Femur (tissue), 1 donor: ENCODE measurements at places on chromosomes 1 and 21.

DNA sequence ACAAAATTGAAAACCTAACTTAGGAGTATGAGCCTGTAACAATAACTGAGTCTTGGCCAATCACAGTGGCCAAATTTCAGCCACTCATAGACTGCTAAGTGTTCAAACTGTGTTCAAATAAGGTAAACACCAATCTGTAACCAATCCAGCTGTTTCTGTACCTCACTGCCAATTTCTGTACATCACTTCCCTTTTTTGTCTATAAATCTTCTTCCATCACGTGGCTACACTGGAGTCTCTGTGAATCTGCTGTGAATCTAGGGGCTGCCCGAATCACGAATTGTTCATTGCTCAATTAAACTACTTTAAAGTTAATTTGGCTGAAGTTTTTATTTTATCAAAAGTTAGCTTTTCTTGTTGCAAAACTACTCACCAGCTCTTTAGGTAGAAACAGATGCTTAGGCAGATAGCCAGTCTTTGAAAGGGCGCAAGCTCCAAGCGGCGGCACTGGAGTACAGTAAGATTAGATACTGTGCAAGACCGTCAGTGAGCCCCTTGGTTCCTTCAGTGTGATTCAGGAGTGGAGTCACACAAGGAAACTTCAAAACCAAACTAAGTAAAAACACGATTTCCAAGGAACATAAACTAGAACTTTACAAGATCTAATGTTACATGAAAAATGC is 43.2 kb upstream of the ADGRL2 start:
- DNase-seq = no peak

DNA sequence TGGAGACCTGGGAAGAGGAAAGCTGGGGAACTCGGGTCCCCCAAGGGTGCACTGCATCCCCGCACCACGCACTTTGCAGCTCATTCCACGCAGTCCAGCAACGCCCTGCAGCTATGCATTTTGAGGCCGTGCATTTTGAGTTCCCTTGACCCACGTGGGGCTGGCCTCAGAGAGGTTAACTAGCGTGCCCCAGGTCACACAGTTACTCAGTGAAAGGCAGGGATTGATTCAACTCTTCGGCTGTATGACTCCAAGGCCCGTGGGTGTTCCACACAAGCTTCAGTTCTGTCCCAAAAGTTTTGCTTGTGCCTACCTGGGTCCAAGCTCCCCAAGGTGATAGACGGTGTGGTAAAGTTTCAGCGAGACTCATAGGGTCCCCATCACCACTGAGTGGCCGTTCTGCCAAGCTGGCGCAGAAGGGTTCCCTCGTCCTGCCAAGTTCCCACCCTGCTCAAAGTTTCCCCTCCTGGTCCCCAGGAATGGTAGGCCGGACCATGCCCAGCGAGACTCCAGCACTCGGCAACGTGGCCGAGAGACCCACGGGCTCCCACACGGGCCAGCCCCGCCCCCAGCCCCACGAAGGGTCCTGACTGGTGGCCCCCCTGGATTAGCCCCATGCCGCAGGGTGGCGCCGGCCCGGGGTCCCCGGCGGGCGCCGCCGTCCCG is 611 bp downstream of the HSPG2 start:
- DNase-seq = peak; percentile 60

GRCh38 chr1:12052008-12052573 is 11.0 kb upstream of the TNFRSF8 start:
- peak; percentile 70 for DNase-seq

GRCh38 chr1:12047120-12047876 is 15.8 kb upstream of the TNFRSF8 start:
- no peak for DNase-seq

DNA sequence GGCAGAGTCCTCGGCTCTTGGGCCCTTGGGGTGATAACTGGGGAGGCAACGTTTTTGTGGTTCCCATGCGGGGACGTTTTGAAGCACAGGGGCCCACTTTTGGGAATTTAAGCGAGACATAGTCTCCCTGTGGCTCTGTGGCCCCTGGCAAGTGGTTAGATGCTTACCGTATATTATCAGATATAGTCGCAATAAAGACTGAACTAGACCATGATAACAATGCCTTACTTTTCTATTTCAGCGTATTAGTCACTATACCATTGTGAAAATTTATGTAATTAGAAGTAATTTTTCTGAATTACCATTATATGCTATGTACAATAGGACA is 538 bp upstream of the RCAN1 start:
- no peak for DNase-seq

- no peak for DNase-seq
Measured at GRCh38 chr1:156586323-156586722, 5.3 kb upstream of the NAXE start.

- DNase-seq = no peak
Measured at GRCh38 chr1:118627435-118627834, 360.7 kb downstream of the TBX15 start.

DNA sequence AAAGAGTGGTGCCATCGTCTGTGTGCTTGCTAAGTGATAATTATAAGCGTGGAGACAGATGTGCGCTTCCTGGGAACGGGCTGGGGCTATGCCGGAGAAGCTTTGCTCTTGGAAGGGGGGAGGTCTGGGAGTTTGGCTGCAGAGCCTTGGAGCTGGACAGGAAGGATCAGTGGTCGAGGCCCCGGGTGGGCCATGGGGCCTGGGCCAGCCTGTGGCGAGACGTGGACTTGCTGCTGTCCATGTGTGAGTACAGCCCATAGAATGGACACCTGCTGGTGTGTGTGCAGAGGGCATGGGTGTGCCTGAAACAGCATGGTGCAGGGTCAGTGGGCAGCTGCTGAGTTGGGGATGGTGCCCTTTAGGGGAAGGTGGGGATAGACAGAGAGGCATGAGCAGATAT is 121.3 kb downstream of the PCBP3 start:
- DNase-seq = no peak

DNA sequence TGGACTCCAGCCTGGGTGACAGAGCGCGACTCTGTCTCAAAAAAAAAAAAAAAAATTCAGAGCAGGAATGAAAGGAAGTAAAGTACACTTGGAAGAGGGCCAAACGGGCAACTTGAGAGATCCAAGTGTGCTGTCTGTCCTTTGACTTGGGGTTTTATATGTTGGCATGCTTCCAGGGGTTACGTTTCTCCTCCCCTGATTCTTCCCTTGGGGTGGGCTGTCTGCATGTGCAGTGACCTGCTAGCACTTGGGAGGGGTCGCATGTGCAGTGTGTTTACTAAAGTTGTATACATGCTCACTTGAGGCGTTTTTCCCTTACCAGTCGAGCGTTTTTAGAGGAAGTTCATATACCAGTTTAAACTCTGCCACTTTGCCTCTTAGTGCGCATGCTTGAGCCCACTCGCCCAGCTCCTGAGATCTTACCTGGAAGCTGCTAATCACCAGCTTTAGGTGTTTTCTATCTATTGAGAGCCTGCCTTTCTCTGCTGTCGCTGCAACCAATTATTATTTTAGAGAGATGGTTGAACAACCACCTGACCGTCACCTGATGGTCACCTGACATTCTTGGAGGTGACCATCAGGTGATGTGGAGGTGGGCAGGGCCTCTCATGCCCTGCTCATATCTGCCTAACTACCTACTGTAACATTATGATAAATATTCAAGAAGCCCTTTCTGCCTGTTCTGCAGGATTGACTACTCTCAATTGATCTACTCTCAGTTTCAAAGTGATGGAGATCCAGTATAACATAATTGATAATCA is 140.1 kb downstream of the MACF1 start:
- no peak for DNase-seq

DNA sequence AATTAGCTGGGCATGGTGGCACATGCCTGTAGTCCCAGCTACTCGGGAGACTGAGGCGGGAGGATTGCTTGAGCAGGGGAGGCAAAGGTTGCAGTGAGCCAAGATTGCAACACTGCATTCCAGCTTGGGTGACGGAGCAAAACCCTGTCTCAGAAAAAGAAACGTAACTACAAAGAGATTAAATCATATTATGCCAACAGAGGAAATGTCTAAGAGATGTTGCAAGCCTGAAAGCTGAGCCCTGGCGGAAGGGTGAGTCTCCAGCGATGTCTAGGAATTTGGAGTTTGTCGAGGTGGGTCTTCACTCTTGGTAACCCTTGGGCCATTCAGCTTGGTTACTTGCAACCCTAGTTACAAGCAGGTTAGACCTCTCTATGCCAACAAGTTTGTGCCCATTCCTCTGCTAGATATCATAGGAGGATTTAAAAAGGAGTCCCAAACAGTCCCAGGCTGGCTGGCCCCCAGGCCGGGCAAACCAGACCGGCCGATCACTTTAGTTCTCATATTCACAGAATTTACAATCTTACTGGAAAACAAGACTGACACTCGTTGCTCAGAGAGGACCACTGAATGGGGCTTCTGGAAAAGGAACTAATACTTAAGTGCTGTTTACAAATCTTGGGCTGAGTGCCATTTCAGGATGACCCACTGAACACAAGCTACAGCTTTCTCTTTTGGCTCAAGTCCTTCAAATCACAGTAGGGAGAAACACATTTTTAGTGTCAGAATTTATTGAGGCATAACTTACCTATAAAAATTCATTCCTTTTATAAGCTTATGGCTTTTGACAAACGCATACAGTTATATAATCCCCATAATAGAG is 27.1 kb downstream of the SLC30A1 start:
- no peak for DNase-seq

- no peak for DNase-seq
Measured at GRCh38 chr1:33281554-33282303, 25.4 kb downstream of the ZNF362 start.

GRCh38 chr21:16900685-16901084 is 612.2 kb upstream of the CXADR start:
- no peak for DNase-seq

GRCh38 chr21:38042246-38042645 is 126.0 kb upstream of the KCNJ6 start:
- DNase-seq = no peak

GRCh38 chr1:227996187-227996950 is 10.4 kb upstream of the WNT3A start:
- DNase-seq = peak; percentile 6

DNA sequence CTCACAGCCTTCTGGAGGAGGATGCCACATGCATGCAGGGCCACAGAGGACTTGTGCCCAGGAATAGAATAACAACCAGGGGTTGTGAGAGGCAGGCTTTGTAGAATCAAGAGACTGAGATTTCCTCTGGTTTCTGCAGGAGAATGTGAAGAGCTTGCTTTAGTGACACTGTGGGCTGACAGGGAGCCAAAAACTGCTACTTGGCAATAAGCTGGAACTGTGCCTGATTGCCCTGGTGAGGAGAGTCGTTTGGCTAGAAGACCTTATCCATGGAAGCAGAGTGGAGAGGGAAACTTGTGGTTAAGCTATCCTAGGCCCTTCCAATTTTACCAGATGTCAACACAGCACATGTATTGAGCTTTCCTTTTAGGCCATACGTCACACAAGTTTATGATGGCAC is 902.1 kb downstream of the MRPL39 start:
- no peak for DNase-seq

DNA sequence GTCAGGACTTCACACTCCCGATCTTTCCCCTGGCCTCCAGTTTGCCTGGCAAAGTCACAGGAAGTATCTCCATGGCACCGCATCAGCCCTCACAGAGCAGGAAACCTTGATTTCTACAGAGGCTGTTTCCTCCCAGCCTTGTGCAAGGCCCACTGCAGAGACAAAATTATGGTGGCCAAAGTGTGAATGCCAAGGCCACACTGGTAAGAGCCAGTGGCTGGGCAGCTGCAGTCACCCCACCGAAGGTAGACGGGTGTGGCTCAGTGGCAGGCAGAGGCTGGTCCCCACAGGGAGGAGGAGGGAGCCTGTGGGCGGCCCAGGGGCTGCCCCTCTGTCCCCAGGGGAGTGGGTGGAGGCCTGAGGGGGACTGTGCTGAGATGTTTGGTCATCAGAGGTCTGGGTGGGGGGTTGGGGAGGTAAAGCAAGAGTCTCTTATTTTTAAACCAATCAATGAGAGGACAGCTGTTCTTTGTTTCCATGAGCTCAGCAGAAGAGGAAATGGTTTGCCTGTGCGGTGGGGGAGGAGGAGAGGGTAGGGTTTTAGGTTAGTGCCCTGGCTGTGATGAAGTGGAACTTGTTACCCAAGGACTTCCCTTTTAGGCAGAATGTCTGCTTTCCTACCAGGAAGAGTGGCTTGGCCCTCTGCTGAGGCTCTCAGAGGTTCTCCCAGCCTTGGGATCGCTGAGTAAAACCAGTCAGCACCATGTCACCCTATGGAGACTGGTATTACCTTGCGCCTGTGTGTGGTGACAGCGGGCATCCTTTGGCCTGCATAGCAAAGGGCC is 18.0 kb upstream of the BTG2 start:
- DNase-seq = peak; percentile 84

DNA sequence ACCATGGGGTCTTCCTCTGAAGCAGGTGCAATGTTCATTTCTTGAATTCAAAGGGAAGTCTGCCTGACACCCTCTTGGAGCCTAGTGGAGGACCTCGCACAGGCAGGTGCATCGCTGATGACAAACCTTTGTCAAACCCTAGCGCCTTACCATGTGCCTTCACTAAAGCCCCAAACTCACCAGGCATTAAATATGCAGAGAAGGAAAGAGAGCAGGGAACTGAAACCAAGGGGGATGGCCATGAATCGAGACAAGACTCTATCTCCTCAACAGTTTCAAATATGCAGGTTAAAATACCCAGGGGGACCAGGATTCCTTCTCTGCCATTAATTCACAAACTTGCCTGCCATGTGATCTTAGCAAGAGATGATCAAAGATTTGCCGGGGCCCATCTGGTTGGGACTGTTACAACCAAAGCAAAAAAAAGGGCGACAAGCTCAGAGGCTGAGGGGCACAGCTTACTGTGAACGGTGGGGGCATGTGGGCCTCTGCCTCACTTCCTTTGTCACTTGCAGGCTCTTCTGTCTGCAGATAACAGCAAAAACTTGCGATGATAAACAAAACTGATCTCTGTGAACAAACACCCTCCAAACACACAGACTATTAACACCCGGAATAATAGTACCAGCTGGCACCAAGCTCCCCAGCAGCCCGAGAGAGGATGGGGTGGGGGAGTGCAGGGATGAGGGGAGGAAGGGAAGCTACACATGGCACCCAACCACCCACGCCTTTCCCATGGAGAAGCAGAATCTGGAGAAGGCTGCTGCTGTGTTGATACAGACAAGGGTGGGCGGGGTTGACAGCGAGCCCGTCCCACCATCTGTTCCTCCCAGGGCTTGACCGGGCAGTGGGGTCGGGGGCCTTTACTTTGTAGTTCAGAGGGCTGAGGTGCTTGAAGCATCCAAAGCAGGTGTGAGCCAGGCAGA is 33.9 kb downstream of the TMEM63A start:
- no peak for DNase-seq

GRCh38 chr1:221987860-221988520 is 246.1 kb upstream of the DUSP10 start:
- DNase-seq = no peak

DNA sequence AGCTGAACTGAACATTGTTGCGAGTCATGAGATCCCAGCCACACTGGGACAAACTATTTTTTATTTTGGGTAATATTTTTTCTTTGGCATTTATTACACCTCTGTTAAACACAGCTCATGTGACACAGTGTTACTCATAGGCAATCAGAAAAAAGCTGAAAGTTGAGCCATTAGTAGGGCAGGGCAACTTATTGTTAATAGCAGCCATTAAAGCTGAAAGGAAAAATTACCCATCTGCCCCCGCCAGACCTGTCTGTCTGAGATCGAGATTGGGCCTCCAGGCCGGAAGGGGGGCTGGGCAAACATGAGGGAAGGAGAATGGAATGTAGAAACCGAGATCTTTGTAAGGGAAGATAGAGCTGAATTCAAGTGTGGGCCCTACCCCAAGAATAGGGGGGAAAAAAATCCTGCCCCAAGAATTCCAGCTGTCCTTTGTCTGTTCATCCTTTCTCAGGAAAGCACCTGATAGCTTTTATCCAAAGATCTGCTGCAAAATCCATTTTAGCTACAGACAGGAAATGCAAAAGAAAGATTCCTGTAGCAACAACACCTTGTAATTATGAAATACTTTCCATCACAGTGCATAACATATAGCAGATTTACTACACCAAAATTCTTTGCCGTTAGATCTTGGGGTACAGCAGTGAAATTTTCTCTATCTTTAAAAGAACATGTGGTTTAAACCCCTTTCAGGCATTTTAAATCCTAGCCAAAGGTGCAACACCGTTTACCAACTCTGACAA is 212.8 kb downstream of the PBX1 start:
- DNase-seq = peak; percentile 37
